Breast epithelium (tissue), 4 donors: ENCODE measurements at places on chromosomes 1 and 21.

- DNase-seq, result no peak
Observed at GRCh38 chr1:91440847-91441246, 36.2 kb upstream of the HFM1 start.

DNA sequence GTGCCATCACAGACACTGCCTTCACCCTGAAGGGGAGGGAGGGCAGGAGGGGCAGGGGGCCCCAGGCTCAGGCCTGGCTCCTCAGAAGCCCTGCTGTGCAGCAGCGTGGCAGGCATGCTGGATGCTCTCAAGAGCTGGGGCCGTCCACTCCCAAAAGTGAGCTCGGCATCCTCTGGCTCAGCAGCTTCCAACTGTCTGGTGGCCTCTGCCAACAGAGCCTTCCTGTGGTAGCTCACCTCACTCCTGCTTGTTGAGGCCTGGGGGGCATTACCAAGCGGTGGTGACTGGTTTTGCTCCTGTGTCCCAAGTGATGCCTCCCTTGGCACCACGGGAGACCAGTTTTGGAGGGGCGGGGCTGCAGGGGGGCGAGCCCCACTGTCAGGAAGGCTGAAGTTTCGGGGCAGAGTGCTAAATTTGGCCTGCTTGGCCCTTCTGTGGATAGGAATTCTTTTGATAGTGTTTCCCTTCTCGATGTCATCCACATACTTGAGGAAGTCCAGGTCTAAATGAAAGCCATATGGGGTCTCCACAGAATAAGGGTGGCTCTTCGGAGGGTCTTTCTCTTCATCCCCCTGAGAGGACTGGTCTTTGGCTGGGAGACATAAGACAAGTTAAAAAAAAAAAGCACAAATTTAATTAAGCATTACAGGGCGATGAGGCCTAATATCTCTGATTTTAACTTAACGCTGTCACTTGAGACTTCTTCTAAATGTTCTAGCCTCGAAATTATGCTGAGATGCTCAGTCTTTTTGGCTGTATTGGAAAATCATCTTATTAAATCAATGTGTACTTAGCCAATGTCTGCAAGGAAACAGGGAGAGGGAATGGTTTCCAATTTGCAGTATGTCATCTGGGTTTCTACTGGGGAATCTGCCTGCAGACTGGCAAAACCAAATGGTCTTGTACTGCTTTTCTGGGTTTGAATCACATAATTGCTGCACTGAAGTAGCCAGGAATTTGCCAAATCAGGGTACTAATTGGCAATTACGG is 44.4 kb downstream of the KANK4 start:
- peak; percentile 40 for DNase-seq

GRCh38 chr21:33655588-33656221 is 13.4 kb downstream of the ITSN1 start:
- no peak for DNase-seq

- DNase-seq, result no peak
Observed at GRCh38 chr1:183600136-183600535, 9.9 kb upstream of the NCF2 start.

- no peak for DNase-seq
Observed at GRCh38 chr1:202154766-202155477, 5.5 kb downstream of the PTPN7 start.

DNA sequence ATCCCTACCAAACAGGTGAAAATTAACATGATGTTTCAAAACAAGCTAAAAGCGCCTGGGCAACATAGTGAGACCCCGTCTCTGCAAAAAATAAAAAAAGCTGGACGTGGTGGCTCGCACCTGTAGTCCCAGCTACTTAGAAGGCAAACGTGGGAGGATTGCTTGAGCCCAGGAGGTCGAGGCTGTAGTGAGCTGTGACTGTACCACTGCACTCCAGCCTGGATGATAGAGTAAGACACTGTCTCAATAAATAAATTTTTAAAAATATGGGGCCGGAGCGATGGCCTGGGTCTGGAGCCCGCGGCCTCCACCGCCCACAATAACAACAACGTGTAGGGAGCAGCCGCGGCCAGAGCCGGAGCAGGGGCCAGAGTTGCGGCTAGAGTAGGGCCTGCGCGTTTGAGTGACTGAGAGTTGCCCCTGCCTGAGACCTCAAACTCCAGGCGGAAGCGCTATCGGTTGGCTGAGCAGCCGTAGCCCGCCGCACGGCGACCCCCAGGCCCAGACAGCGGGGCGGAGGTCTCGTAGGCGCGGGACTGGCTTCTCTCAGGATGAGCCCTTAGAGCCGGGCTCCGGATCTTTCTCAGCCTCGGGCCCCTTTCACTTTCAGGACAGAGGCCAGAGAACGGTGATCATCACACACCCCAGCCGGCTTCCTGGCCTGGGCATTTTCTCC is 41.4 kb downstream of the ZMYM1 start:
- DNase-seq, result no peak

GRCh38 chr1:172903581-172904220 is 147.0 kb downstream of the TNFSF18 start:
- DNase-seq, result no peak

GRCh38 chr1:187409341-187409740 is 580.6 kb downstream of the PLA2G4A start:
- DNase-seq, result no peak
